ENCODE measurements at places on chromosomes 13 and 19.

DNA sequence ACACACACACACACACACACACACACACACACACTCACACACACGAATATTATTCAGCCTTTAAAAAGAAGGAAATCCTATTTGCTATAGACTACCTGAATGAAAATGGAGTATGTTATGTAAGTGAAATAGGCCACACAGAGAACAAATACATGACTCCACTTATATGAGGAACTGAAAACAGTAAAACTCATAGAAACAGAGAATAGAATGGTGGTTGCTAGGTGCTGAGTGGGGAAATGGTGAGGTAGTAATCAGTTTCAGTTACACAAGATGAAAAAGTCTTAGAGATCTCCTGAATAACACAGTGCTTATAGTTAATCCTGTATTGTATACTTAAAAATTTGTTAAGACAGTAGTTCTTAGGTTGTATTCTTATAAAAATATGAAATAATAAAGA lies 8.2 kb downstream of the ZNF677 start:
- no peak for DNase-seq

DNA sequence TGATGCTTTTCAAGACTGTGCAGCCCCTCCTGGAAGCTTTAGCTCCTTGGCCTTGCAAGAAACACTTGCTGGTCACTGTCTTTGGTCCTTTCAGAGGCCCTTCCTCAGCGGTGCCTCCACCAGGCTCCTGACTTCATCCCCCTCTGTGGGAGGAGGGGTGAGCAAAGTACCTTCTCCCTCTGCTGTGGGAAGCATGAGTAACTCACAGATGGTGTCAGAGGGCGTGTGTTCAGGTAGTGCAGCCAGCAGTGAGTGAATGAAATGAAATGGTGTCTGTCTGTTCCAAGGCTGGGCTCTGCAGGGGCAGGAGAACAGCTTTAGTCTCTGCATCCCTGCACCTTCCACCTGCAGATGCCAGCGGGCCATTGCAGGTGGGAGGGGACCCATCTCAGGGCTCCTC lies 102.9 kb downstream of the SHISA2 start:
- no peak for DNase-seq

GRCh38 chr19:10826231-10826630 lies 9.8 kb downstream of the TMED1 start:
- DNase-seq, result no peak

GRCh38 chr13:55613429-55614187 lies 1527.1 kb upstream of the PRR20A start:
- no peak for DNase-seq

DNA sequence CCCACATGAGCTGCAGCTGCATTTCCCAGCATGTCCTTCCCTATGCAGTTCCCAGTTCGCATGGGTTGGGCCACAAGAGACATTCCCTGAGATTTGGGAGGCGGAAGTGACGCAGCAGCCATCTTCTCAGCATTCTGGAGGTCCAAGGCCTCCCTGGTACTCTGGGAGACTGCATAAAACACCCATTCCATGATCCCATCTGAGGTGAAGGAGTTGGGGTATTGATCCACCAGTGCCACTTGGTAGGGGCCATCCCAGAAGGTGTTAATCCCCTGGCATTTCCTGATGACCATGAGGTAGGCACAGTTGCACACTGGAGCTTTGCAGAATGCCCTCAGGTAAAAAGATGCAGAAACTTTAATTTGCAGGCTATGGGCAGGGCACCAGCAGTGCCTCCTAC lies 25.4 kb downstream of the POP4 start:
- no peak for DNase-seq

DNA sequence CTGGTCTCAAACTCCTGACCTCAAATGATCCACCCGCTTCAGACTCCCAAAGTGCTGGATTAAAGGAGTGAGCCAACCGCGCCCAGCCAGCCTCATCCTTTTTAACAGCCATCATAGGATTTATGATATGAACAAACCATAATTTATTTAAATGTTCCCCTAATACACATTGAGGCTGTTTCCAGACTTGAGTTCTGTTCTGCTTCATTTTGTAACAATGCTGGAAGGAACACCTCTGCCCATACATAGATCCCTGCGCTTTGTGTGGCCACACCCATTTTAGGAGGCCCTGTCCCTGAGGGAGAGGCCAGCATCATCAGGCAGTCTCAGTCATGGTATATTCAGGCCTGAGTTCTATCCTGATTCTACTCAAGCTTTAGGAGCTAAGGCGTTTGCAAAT lies 35.9 kb downstream of the TPT1 start:
- no peak for DNase-seq

- DNase-seq, result no peak
Observed at GRCh38 chr19:49639401-49640112, 386 bp downstream of the RRAS start.

DNA sequence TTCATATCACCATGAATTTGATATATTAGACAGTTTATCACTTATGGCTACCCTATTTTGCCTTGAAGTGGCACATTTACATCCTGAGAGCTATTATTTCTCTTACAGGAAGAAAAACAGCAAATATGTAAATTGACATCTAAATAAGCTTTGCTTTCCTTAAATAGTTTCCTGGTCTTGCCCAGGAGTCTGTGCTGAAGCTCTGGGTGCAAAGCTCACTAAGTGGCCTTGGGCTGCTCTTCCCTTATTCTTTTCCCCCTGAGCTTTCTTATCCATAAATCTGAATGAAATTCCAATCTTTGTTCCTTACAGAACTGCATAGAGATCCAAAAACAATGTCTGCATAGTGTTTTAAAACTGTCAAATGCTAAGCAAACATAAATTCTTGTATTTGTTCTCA lies 56.3 kb downstream of the TNFSF13B start:
- no peak for DNase-seq

DNA sequence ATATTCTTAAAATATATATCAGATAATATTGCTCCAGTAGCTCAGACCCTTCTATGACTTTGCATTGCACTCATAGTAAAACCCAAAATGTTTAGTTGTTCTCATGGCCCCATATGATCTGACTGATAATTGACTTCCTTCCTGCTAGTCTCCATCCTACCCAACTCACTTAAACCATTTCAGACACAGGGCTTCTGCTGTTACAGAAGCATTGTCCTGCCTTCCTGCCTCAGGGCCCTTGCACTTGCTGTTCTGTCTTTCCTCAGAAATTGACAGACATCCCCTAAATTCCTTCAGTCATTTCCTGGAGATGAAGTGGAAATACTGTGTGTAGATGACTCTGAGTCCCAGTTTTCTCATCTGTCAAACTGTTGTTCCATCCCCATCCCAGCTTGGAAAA lies 19.7 kb downstream of the FBXL12 start:
- DNase-seq, result no peak

- DNase-seq, result peak; percentile 67
Observed at GRCh38 chr19:2207991-2208860, 27.9 kb downstream of the PLEKHJ1 start.

- DNase-seq, result no peak
Observed at GRCh38 chr19:49423985-49424303, 703 bp upstream of the PTH2 start.

GRCh38 chr19:33497131-33497777 lies 24.3 kb downstream of the PEPD start:
- no peak for DNase-seq

- no peak for DNase-seq
Observed at GRCh38 chr13:53068585-53069520, 40.2 kb downstream of the OLFM4 start.

- no peak for DNase-seq
Observed at GRCh38 chr13:38617936-38618335, 68.9 kb upstream of the FREM2 start.

- DNase-seq, result no peak
Observed at GRCh38 chr13:97008643-97009042, 14.4 kb upstream of the OXGR1 start.

DNA sequence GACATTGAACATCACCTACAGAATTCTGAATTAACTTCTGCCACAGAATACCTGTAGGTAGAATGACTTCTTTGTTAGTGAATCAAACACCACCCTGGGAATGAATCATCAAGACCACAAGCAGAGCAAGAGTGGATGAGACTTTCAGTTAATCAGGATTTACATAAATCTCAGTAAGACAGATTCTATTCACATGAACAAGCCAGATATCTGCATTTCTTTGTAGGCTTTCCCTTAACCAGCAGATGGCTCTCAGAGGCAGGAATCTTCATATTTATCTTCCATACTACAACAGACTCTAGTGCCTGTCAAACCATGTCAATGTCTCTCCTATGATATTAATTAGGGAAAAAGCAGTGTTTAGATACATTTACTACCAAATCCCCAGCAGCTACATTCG lies 412.1 kb downstream of the KLF12 start:
- DNase-seq, result no peak

Measured in germinal center (tissue), 1 donor.